ENCODE measurements at places on chromosomes 7 and 10.

GRCh38 chr10:118045158-118045836 lies 1.4 kb downstream of the RAB11FIP2 start:
- no peak for DNase-seq

DNA sequence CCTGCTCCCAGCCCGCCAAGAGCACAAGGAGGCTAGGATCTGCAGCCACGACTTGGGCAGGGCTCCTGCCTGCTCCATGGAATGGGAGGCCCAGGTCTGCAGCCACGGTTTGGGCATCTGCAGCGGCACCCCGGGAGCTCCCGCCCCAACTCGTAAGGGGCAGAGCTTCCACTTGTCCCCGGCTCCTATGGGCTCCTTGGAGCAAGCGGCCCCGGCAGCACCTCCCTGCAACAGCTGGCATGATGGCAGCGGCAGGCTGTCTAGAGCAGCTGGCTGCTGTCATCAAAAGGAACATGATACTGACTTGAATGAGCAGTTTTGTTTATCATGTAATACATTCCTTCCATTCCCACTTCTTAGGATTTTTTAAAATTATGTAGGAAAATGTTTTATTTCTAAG lies 684.0 kb upstream of the FOXK1 start:
- DNase-seq, result no peak

DNA sequence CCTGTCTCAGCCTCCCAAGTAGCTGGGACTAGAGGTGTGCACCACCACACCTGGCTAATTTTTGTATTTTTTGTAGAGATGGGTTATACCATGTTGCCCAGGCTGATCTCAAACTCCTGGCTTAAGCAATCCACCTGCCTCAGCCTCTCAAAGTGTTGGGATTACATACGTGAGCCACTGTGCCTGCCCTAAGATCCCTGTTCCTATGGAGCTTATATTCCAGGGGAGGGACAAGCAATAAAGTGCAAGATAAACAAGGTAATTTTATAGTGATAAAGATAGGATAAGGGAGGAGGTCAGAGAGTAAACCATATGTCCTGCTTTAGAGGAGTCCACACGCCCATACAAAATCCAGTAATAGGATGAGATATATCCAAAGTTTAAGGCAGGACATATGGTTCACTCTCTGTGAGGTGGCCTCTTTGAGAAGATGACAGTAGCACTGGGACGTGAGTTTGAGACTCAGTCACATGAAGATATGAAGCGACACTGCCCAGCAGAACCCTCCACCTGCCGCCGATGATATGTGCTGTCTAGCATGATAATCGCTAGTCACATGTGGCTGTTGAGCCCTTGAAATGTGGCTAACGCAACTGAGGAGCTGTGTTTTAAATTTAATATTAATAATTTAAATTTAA lies 113.5 kb upstream of the PDCD4 start:
- DNase-seq, result no peak

GRCh38 chr7:47627580-47628283 lies 45.8 kb upstream of the TNS3 start:
- no peak for DNase-seq

DNA sequence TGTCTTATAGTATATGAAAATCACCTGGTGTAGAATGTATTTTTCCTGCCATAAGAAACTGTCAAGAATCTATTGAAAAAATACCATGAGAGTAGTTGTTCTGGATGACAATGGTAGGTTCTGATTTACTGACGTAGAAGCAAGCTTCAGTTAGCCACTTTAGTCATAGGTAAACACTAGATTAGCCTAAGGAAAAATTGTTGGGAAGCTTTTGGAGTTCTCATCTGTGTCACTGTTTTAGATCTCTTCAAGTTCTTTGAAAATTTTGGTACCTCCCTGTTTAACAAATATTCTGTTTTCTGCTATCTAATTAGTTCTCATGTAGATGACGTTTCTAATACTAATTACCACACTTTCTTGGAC lies 131.8 kb downstream of the ADK start:
- DNase-seq, result peak; percentile 49

GRCh38 chr10:18140149-18140956 lies at the start of gene CACNB2:
Gene CACNB2 (plus strand): TSS chr10:18140424.
- DNase-seq, result peak; percentile 65

DNA sequence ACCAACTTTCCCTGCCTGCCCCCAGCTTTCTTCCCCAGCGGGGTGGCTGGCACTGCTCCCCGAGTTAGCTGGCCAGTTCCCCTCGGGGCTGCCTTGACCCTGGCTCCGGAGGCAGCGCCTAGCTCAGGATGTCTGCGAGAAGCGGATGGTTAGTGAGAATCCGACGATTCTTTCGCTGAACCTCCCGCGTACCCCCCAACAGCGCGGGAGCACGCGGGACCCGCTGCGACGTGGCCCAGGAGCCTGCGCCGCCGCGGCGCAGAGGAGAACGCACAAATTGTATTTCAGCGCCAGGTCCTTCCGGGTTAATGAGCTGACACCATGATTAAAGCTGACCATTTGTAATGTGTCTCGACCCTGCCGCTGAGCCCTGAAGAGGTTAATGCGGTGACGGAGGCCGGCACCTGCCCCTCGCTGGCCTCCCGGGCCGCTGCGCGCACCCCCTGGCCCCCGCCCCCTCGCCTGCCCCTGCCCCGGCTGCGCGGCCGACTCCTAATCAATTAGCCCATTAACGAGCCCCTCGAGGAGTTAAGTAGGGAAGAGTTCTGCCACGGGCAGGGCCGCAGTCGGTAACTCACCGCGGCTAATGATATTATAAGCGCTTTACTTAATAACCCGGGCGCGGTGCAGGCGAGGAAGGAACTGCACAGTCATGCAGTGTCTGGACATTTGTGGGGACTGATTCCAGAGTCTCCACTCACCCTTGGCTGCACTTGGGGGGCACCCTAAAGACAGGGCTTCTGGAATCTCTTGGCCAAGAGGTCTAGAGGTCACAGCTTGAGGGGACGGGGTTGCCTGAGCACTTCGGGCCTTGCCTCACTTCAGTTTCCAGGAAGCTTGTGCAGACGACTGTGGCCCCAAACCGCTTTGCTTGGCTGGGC lies 1.7 kb upstream of the HMX2 start:
- no peak for DNase-seq

- DNase-seq, result no peak
Observed at GRCh38 chr10:6617309-6618076, 37.4 kb upstream of the PRKCQ start.

- DNase-seq, result no peak
Observed at GRCh38 chr7:157895520-157896375, 558.9 kb downstream of the DNAJB6 start.

GRCh38 chr10:33307835-33308234 lies 26.6 kb downstream of the NRP1 start:
- no peak for DNase-seq

DNA sequence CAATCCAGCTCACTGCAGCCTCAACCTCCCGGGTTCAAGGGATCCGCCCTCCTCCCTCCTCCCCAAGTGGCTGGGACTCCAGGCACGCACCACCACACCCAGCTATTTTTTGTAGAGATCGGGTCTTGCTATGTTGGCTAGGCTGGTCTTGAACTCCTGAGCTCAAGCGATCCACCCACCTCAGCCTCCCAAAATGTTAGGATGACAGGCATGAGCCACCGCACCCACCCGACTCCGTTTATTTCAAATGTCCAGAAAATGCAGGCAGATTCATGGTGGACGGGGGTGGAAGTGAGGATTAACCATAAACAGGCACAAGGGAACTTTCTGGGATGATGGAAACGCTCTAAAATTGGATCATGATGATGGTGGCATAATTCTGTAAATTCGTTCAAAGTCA lies 84.5 kb upstream of the DNAAF5 start:
- no peak for DNase-seq

GRCh38 chr7:36598054-36598674 lies 126.1 kb downstream of the AOAH start:
- peak; percentile 7 for DNase-seq

GRCh38 chr7:4726566-4726965 lies 44.5 kb downstream of the FOXK1 start:
- no peak for DNase-seq

DNA sequence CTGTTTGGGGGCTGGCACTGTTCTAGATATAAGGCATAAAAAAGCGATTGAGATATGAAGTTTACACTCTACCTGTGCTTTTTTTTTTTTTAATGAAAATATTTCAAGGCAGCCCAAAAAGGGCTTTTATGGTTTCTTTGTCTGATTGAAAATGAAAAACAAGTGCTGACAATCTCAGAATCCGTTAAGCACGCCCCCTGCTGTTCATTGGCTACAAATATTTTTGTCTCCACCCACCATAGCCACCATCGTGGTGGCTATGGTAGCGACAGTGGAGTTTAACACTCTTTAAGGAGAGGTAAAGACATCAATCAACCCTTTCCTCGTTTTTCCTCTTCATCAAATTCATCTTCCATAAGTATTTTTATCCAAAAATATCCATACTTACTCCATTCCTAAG lies 94.2 kb downstream of the CD36 start:
- no peak for DNase-seq

- DNase-seq, result no peak
Observed at GRCh38 chr10:88428976-88429375, 154.1 kb downstream of the RNLS start.

DNA sequence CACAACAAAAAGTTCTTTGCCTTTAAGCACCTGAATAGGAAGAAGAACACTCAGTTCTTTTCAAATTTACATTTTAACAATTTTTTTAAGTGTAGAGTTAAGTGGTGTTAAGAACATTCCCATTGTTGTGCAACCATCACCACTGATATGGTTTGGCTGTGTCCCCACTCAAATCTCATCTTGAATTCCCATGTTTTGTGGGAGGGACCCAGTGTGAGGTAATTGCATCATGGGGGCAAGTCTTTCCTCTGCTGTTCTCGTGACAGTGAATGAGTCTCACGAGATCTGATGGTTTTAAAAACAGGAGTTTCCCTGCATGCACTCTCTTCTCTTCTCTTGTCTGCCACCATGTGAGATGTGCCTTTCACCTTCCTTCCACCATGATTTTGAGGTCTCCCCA lies 155.7 kb downstream of the PLXNA4 start:
- DNase-seq, result no peak

DNA sequence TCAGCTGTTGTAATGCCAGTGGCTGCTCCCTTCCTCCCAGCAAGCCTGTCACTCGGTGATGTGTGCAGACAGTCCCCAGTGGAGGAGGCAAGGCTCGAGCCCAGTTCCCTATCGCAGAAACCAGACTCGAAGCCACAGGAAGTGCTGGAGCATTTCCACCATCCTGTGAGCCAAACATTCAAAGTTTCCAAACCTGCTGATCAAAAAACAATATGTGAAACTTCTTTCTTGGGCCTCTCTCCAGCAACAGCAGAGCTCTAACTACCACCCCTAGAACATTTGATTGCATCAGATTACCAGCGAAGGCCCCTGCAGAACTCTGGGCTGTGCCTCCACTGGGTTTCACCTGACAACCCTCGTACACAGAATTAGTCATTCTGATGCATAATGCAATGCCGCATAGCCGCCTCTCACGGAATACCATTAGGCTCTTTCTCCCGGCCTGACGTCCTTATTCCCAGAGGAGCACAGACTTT lies 94.0 kb downstream of the ELMO1 start:
- DNase-seq, result no peak

DNA sequence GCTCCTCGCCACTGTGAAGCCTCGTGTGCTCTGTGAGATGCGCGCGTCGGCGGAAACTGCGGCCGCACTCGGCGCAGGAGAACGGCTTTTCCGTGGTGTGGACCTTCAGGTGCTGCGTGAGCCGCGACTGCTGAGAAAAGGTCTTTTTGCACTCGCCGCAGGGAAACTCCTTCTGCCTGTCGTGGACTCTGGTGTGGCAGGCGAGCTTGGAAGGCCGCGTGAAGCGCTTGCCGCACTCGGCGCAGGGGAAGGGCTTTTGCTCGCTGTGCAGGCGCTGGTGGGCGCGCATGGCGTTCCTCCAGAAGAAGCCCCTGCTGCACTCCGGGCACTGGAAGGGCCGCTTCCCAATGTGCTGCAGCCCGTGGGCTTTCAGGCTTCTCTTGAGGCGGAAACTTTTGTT lies 13.7 kb upstream of the ZNF786 start:
- no peak for DNase-seq

DNA sequence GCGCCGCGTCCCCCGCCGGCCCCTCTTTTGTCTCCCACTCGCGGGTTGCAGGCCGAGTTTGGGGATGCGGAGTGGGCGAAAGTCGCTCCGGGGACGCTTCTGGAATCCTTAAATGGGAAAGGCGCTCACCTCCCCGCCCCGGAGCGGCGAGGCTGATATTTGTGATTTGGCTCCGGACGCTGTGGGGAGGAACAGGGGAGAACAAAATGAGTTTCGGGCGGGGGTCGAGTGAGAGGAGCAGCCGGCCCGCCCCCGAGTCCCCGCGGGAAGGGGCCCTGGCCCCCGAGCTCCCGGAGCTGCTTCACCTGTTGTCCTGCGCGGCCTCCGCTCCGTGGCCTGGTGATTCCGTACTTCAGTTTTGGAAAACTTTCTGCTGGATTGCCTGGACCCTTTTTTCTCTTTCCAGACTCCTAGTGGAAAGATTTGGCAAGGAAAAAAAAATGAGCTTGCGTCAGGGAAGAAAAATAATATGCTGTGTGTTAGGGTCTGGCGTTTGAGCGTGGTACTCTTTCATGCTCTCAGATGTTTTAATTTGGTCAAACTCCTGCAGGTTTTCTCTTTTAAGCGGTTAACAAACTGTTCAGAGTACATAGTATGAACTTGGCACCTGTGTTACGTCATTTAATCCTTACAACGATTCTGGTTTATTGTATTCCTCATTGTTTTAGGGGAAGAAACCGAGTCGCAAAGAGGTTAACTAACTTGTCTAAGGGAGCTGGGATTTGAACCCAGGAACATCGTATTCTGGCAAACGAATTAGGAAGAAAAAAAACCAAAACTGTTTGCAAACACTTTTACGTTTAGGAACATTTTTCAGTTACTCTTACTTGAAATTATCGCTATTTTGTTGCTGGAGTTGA lies 924 bp downstream of the BMPR1A start:
- DNase-seq, result peak; percentile 48

DNA sequence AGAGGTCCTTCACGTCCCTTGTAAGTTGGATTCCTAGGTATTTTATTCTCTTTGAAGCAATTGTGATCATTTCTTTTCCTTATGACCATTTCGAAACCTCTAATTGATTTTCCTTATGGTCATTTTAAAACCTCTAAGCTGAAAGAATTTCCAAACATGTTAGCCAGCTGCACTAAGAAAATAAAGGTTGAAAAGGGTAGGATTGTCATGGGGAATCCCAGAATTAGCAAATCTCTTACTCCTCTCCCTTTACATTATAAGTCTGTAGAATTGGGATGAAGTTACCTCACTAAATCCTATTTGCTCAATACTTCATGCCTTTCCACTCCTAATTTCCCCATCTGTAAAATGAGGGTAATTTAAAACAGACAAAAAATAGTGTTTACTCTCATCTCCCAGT lies 79.5 kb downstream of the FAM185A start:
- DNase-seq, result peak; percentile 48

DNA sequence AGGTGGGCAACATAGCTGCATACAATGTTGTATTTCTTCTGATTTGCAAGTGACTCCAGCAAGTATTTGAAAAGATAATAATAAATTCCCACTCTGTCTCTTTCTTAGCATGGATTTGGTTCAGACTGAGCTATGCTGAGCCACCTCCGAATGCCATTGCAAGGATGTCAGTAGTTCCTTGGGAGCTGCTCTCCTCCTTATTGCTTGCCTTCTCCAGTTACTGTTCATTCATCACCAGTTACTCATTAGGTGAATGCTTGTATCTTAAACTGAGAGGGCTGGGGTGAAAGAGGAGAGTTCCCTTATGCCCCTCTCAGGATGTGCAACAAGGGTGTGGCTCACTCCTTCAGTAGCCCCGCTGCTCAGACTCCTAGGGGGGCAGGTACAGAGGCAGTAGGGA lies 78.4 kb upstream of the PRKAR2B start:
- peak; percentile 6 for DNase-seq
